ENCODE measurements at places on chromosomes 4 and X.

- no peak for DNase-seq
Observed at GRCh38 chrX:67503004-67503403, 40.8 kb upstream of the AR start.

- DNase-seq = no peak
Observed at GRCh38 chr4:92198711-92199110, 105.1 kb upstream of the GRID2 start.

DNA sequence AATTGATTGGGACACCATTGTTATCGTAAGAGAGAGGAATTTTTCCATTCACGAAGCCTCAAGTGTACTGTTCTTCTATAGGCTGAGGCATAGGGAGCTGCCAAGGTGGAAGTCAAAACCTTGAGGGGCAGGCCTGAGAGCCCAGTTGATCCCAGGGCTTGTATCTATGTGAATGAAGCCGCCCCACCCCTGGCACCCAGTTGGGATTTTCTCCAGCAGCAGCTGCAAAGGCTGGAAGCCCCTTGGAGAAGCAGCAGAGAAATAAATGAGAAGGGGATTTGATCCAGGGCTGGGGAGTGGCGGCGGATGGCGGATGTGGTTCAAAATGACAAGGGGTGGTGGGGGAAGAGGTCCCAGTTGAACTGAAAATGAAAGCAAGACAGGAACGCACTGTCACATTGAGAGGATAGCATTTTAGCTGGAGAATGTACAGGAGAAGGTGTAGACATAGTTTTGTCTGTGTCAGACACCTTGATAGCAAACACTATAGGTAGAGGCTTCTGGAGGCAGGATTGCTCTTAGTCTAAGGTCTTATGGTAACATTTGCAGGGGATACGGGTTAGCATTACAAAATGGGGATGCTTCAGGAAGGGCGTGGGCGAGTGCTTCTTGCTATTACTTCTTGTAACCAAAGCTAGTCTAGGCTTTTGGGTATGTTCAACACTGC is 32.6 kb downstream of the DOCK11 start:
- DNase-seq = peak; percentile 51

DNA sequence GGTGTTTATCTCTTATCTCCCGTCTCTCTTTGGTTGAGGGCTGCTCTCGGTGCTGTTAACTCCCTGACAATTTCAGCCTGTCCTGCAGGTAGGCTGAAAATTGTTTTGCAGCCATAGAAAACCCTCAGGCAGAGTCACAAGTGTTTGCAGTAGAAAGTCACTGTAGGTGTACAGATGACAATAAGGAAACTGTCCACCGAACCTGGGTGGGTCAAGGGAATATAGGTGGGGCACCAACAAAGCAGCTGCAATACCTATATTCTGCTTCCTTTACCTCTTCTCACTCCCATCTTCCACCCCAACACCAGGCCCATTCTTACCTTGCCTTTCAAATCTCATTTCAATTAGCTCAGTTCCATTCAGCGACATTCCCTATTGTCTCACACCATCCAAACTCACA is 381.8 kb downstream of the PPP1R2C start:
- DNase-seq = no peak

- DNase-seq = no peak
Observed at GRCh38 chr4:1413204-1413663, 7.0 kb upstream of the NKX1-1 start.

GRCh38 chrX:22325096-22325495 is 52.4 kb downstream of the CBLL2 start:
- DNase-seq = no peak

- no peak for DNase-seq
Observed at GRCh38 chr4:7472442-7473013, 37.8 kb upstream of the PSAPL1 start.

DNA sequence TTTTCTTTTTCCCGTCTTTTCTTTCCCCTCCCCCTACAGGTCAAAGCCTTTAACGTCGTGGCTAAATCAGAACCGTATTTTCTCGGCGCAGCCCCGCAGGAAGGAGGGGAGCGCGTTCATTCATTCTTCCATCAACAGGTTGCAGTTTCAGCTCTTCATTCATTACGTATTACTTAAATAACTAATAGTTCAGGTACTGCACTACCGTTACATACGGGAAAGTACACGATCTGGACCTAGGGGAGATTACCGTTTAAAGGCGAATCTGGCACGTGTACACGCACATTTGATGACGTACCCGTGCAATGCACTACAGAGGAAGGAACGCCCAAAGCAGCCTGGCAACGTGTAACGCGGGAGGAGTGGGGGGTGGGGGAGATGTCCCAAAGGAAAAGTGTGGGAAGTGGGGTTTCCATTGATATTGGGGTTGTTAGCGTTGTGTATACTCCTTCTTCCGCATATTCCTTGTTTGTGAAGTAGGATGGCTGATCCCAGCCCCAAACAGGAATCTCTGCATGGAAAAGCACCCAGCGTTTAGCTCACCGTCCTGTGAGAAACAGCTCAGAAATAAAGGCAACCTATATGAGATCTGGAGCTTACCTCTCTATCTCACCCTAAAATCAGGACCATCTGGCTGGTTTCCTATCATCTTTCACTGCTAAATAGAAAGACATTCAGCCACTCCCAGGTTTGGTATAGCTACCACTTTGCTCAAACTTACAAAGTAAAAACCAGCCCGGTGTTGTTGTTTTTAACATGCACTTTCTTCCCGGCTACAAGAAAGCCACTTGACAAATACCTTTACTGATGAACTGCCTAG is 585 bp upstream of the SEC24D start:
- peak; percentile 44 for DNase-seq

DNA sequence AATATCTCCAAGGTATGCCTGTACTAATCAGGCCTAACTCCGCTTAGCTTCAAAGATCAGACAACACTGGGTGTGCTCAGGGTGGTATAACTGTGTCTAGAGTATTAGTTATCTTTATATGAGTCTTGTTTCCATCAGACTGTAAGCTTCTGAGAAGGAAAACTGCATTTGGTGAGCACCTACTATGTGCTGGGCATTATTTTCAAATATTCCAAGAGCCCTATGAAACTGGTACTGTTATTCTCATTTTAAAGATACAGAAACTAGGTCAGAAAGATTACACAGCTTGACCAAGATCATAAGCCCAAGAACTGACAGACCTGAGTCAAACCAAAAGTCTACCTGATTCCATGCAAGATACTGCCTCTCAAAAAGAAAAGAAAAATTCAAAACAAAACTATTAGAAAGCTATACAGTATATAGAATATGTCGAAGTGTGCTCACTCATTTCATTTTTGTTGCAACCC is 44.4 kb downstream of the LRBA start:
- DNase-seq = no peak

- no peak for DNase-seq
Observed at GRCh38 chrX:40953369-40953768, 131.9 kb upstream of the USP9X start.

- DNase-seq = no peak
Observed at GRCh38 chrX:117835034-117835433, 281.6 kb downstream of the KLHL13 start.

DNA sequence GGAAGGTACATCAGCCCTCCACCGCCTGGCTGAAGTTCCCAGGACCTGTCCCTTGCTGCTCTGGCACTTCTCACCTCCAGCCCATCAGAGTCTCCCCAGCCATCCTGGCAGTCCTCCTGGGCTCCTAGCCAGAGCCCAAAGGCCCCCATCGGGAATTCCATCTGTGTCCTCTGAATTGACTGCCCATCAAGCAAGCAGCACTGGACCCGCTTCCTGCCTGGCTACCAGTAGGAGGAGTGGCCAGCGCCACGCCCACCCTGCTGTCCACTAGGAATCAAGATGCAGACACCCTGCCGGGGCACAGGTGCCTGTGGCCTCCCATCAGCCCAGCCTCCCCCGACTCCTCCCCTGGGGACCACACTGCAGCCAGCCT is 47.2 kb downstream of the C4orf50 start:
- no peak for DNase-seq

DNA sequence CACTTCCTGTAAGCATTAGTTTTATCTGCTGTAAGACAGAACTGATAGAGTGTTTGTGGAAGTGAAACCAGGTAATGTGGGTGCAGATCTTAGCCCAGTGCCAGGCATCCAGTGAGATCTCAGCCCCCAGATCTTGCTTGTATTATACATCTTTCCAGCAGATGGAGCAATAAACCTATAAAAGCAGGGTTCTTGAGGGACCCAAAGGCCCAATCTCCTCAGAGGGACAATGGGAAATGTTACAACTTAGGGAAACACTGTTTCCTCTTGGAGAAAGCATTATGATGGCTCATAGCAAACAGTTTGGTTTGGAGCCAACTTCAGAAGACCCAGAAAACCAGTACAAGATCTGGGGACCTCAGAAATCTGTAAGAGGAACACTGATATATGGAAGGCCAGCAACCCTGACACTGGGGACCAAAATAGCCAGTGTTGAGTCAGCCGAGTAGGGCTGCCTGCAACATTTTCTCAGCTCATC is 206.3 kb downstream of the SLC7A11 start:
- no peak for DNase-seq

DNA sequence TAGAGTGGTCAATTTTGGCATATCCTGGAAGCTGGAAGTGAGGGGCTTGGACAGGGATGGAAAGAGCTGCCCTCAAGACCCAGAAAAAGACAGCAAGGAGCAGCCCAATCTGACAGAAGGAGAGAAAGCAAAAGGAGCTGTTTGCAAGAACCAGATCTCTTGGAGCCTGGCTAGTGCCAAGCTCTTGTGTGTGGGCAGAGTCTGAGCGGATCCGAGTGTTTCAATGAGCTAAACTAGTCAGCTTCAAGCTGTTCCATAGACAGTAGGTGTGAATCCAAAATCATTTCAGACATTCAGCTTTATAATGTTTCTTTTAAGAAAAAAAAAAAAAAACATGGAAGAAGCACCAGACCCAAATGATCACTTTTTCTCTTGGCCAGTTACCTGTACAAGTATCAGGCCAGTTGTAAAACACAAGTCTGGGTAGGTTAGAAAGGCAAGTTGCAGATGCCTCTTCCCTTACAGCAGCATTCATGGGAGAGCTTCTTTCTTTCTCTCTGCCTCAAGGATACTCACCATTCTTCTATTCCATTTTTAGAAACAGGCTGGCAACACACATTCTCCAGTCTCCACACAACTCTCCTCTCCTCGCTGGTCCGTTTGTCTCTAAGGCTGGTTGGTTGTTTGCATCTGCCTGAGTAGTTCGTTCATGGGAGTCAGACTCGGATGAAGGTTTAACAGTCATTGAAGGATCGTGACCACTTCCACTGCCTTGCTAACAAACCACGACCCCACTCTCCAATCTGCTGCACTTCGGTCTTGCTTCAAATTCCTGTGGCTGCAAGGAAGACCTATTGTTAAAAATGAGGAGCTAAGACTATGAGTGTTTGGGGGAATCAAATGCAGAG is 105.2 kb upstream of the GATB start:
- no peak for DNase-seq

- DNase-seq = no peak
Observed at GRCh38 chrX:57651169-57651919, 28.7 kb downstream of the NLRP2B start.

DNA sequence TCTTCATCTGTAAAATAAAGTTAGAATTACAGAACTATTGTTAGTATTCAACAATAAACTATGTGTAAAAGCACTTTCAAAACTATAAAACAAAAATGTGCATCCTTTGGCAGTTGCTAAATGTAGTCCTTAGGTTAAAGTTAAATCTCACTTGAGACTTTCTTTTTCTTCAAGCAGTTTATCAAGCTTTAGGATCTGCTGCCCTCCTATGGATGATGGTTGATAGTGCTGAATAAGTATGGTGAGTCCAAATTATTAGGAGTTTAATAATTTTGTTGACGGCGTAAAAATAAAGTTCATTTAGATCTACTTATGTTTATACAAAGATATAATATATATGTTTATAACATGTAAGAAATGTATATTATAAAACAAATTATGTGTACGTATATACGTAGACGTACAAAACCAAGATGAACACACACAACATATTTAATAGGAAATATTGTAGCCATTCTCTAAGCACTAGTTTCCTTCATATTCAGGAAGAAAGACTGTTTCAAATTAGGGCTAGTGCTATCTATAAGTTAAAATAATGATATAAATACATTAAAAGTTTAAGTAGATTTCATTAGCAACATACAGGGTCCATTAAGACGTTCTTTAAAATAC is 22.3 kb downstream of the UGT2A2 start:
- no peak for DNase-seq

- DNase-seq = no peak
Observed at GRCh38 chr4:156280686-156281085, 327.0 kb upstream of the CTSO start.

GRCh38 chr4:170059421-170059820 is 30.3 kb downstream of the AADAT start:
- DNase-seq = no peak

- no peak for DNase-seq
Observed at GRCh38 chrX:153828723-153829548, 1.4 kb downstream of the PDZD4 start.

GRCh38 chr4:34935739-34936138 is 1308.6 kb downstream of the ARAP2 start:
- DNase-seq = no peak

- no peak for DNase-seq
Observed at GRCh38 chr4:3870567-3870962, 104.4 kb downstream of the ADRA2C start.

DNA sequence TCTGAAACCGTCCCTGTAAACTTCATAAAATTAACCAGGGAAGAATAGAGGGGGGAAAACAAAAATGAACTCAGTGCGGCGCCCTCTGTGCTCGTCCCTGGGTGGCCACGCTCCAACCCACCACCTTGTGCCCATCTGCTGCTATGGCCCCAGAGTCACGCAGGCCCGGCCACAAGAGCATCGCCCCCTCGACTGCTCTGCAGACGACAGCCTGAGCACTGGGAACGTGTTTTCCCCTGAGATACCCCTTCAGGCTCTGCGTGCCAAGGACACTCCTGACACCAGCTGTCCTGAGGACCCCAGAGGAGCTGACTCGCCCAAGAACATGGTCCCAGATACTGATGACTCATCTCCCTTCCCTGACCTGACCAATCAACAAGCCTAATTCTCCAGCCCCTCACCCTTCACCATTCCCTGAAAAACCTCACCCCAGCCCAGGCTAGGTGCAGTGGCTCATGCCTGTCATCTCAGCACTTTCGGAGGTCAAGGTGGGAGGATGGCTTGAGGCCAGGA is 64.1 kb upstream of the GPR78 start:
- no peak for DNase-seq

- no peak for DNase-seq
Observed at GRCh38 chrX:2696698-2697215, 5.7 kb downstream of the CD99 start.

GRCh38 chrX:88325634-88326033 is 421.4 kb upstream of the CPXCR1 start:
- no peak for DNase-seq

GRCh38 chr4:1663549-1663948 is 20.6 kb downstream of the FAM53A start:
- DNase-seq = no peak

- DNase-seq = no peak
Observed at GRCh38 chr4:11430536-11430935, 1.8 kb upstream of the HS3ST1 start.

GRCh38 chr4:2728221-2728620 is 27.9 kb downstream of the TNIP2 start:
- DNase-seq = no peak

All from activated CD4-positive, CD25-positive, alpha-beta regulatory T cell treated with anti-CD3 and anti-CD28 coated beads, Interleukin-2, amount 50 U/mL, for 72 hours (primary cell).